ENCODE measurements at places on chromosomes 1 and 21.

DNA sequence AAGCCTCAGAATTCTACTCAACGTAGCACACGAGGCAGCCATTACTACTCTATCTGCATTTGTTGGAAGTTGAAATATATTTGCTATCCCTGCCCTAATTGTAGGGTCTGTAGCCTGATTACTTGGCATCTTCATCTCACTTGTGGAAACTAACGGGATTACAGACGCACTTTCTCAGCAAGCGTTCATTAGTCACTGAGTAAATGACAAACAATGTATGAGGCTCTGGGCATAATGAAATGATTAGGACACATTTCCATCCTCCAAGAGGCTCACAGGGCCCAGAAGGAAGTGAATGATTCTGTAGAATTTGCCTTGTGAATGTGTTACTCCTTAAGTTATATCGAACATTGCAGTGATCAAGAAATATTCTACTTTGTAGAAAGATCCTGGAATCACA lies 78.1 kb downstream of the KIF26B start:
- no peak for DNase-seq

- no peak for DNase-seq
These were observed 82.5 kb upstream of the ZNF648 start for GRCh38 chr1:182143825-182144645.

GRCh38 chr1:160739098-160739511 lies at the start of gene SLAMF7:
SLAMF7 (plus strand) TSS chr1:160739247; CDS start chr1:160739302, 55 bp downstream.
- DNase-seq = peak; percentile 65

GRCh38 chr1:38064197-38064903 lies 17.8 kb upstream of the POU3F1 start:
- no peak for DNase-seq

DNA sequence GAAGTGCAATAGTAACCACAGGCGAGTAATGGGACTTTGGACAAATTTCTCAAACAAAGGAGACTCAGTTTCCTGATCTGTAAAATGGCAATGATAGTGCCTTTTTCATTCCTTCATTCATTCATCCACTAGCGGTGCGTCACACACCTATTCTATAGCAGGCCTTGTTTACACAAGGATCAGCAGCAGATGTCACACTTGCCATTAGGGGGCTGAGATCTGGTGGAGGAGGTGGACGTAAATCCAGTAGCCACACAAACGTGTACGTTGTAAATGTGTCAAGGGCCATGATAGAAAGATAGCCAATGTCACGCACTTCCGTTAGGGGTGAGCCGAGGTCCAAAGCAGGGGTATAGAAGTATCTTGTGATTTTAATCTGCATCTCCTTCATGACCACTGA lies 34.2 kb downstream of the SERINC2 start:
- DNase-seq = no peak

DNA sequence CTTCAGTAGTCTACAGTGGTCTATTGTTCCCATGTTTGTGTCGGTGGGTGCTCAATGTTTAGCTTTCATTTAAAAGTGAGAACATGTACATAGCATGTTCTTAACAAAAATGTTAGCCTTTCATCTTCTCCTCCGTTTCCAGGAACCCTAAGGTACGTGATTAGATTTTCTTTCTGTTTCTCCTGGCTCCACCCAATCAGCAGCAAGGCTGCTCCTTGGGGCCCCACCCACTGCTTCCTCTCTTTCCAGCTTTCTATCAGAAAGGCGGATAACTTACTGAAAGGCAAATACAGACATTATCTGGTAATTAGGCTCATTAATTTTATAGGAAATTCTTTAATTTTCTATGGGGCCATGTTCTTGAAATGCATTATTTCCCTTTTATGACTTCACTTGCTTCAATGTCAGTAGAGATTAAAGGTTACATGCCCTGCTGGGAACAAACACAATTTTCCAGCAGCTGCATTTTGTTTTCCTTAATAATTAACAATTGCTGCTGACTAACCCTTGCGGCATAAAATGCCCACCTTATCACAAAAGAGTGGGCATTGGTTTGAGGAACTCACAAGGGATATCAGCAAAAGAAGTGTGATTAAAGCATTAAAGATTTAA lies 324.9 kb upstream of the SNX7 start:
- DNase-seq = no peak

GRCh38 chr1:169105434-169106094 lies 926 bp upstream of the ATP1B1 start:
- peak; percentile 35 for DNase-seq

DNA sequence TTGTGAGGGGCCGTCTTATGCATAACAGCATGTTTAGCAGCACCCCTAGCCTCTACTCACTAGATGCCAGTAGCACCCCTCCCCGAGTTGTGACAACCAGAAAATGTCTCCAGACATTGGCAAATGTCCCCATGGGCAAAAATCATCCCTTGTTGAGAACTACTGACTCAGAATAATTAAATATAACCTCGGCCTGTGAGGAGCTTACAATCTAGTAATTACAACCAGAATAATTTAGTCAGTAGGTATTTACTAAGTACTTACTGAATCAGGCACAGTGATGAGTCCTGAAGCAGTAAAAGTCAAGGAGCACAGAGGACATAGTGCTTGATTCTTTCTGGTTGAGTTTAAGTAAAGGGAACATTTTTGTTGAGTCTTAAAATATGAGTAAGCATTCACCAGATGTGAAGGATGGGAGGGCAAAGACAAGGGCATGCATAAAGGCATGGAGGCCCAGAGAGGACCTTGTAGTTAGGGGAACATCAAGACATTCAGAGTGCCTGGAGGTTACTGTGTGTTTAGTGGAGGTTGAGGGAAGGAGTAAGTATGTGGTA lies 44.1 kb upstream of the KCNQ4 start:
- no peak for DNase-seq

DNA sequence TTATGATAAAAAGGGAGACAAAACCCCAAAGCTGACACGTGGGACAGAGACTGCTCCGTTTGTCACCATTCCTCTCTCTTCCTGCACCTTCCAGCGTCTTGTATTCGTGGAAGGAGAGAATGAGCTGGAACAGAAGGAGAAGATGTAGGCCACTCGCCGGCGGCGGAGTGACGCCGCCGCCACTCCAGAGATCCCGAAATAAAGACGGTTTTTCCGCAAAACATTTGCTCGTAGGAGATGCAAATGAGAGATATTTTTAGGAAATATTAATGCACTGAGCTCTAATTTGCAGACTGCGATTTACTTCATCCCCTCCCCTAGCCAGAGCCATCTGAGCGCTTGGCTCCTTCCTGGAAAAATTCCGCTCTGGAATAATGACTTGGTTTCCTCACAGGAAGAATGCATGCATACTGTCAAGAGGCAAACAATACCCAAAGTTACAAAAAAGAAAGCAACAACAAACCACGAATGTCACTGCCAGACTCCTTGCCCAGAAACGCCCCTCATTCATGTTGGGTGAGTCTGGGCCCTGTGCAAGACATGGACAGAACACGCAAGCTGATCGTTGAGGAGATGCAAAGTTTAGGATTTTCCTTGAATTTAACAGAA lies 18.0 kb upstream of the ADARB1 start:
- DNase-seq = no peak

GRCh38 chr1:15028102-15028501 lies 125.4 kb upstream of the TMEM51 start:
- DNase-seq = no peak
